ENCODE measurements at places on chromosomes 5 and 9. TPM values are rescaled to one million over a fixed set of nuclear protein-coding genes. Genes with fewer than 3 reads are reported as not detected.

- no peak overlapping the region for H3K4me3 ChIP-seq
- no peak overlapping the region for H3K27ac ChIP-seq
- DNase-seq, result no peak
- no peaks in the 10 kb centered on the region for H3K27me3 ChIP-seq
- H3K36me3 ChIP-seq, result peaks cover 19% of the 10 kb centered on the region
Observed at GRCh38 chr9:32968101-32969011, 33.1 kb downstream of the APTX start.

DNA sequence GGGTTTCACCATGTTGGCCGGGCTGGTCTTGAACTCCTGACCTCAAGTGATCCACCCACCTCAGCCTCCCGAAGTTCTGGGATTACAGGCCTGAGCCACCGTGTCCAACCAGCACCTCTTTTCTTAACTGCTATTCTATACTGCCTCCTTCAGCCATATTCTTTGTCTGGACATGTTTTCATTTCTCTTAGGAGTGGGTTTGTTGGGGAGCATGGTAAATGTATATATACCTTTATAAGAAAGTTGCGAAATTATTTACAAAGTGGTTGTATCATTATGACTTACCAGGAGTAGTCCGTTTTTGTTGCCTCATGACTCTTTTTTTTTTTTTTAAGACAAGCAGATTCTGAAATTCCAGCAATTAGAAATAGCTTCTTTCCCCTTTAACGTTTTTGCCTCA is 38.7 kb downstream of the CDC42SE2 start:
- no peaks in the 10 kb centered on the region for H3K27me3 ChIP-seq
- no peaks in the 10 kb centered on the region for H3K36me3 ChIP-seq
- H3K4me3 ChIP-seq, result no peak overlapping the region
- peaks cover 18% of the 10 kb centered on the region for H3K4me1 ChIP-seq

Gene TMEM252
- 0.30 TPM for total RNA-seq

Gene DMRT3
- 0.24 TPM for total RNA-seq

GRCh38 chr9:128310461-128310860 is 11.8 kb downstream of the TRUB2 start:
- no peak overlapping the region for H3K27ac ChIP-seq
- H3K4me1 ChIP-seq, result no peaks in the 10 kb centered on the region
- H3K4me3 ChIP-seq, result no peak overlapping the region
- H3K27me3 ChIP-seq, result no peaks in the 10 kb centered on the region
- H3K36me3 ChIP-seq, result peaks cover 65% of the 10 kb centered on the region
- no peak for DNase-seq

DNA sequence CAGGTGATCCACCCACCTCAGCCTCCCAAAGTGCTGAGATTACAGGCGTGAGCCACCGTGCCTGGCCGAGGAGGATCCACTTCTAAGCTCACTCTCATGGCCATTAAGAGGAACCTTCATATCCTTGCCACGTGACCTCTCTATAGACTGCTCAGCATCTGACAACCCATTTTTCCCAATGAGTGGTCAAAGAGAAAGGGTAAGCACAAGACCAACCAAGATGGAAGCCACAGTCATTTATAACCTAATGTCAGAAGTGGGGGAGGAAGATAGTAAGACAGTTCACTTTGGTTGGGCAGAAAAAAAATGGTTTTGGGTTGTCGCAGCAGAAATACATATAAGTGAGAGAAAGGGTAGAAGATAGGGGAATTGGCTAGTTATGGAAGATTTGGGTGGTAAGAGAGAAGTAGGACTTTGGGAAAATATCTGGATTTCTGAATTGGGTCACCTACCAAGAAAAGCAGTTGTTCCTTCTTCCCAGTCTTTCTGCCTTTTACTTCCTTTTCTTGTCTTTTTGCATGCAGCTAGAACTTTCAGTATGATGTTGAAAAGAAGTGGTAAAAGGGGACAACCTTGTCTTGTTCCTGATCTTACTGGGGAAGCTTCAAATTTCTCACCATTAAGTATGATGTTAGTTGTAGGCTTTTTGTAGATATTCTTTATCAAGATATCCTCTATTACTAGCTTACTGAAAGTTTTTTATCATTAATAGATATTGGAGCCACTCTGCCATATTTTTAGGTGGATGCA is 15.6 kb downstream of the SNX2 start:
- no peaks in the 10 kb centered on the region for H3K4me1 ChIP-seq
- H3K27me3 ChIP-seq, result no peaks in the 10 kb centered on the region
- H3K4me3 ChIP-seq, result no peak overlapping the region
- H3K36me3 ChIP-seq, result no peaks in the 10 kb centered on the region
- no peak overlapping the region for H3K27ac ChIP-seq

DNA sequence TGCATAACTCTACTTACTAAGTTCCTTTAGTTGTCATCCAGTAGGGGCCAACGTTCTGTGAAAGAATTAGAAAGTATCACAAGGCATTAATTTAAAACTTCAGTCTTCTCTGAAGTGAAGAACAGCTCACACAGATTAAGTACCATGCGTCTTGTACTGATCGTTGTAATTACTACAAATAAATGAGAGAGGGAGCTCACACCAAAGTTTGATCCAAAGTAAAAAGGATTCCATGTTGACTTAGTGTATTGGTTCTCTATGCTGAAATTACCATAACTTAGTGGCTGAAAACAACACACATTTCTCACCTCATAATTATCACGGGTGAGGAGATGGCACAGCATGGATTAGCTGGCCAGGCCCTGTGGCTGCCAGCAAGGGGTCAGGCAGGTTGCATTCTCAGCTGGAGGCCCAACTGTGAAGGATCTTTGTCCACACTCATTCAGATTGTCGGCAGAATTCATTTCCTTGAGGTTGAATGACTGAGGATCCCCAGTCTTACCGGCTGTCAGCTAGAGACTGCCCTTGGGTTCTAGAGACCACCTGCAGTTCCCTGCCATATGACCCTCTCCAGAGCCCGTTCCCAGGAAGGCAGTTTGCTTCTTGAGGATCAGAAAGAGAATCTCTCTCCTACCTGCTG is 169.1 kb downstream of the YTHDC2 start:
- no peaks in the 10 kb centered on the region for H3K27me3 ChIP-seq
- H3K4me1 ChIP-seq, result no peaks in the 10 kb centered on the region
- H3K27ac ChIP-seq, result no peak overlapping the region

DNA sequence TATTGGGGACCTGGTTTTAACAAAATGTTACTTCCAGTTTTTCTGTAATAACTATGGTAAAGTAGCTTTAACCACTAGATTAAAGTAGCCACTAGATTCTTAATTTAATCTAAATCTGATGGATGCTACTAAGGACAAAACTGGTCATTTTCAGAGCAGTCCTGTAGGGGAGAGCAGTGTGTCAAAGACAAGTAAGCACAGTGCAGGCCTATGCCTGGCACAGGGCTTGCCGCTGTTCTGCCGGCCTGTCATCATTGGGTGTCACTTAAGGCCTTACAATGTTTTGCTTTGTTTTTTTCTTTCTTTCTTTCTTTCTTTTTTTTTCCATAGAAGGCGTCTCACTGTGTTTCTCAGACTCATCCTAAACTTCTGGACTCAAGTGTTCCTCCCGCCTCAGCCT is 53.0 kb upstream of the NXNL2 start:
- H3K4me1 ChIP-seq, result no peaks in the 10 kb centered on the region
- DNase-seq, result no peak
- no peak overlapping the region for H3K27ac ChIP-seq
- peaks cover 7% of the 10 kb centered on the region for H3K36me3 ChIP-seq
- no peaks in the 10 kb centered on the region for H3K27me3 ChIP-seq

Measured in lower lobe of right lung (tissue), 2 donors.